ENCODE measurements at places on chromosomes 12 and 14. TPM values are rescaled to one million over a fixed set of nuclear protein-coding genes. Genes with fewer than 3 reads are reported as not detected.
A peak's percentile ranks its signal among the peaks of the same experiment; 100 is the strongest.

DNA sequence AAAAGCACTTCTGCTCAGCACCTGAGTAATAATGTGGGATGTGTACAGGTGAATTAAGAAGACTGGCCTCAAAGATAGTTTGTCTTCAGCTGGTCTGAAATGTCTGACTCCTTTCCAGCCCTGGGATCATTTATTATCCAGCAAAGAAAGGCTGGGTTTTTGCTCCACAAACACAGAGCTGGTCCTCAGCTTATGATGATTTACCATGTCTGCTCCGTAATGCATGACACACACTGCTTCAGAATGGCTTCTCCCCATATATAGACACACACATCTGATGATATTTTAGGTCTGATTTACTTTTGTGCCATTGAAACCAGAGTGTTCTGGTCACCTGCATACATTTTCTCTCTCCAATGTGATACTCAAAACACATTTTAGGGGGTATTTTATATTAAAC lies 225.0 kb downstream of the SLC25A21 start:
- DNase-seq = no peak

- DNase-seq = peak; percentile 41
Observed at GRCh38 chr14:102499401-102500157, 10.0 kb downstream of the ANKRD9 start.

DNA sequence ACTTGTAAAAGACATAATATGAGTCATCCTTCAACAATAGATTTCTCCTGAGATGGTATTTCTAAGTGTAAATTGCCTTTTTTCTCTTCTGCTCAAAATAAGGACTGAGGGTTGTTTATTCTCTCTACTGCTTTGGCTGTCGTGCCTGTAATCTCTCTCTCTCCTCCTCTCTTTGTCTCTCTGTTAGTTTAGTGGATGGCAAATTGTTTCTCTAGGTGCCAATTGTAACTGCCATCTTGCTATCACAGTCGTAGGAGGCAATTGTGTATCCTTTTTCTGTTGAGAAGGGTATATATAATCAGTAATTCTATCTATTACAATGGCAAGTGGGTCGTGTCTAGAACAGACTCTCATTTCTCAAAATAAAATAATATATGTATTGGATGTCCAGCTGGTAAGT lies 545.0 kb upstream of the FBXO33 start:
- no peak for DNase-seq

GRCh38 chr12:123363740-123364531 lies 711 bp downstream of the SBNO1 start:
- DNase-seq = peak; percentile 33

DNA sequence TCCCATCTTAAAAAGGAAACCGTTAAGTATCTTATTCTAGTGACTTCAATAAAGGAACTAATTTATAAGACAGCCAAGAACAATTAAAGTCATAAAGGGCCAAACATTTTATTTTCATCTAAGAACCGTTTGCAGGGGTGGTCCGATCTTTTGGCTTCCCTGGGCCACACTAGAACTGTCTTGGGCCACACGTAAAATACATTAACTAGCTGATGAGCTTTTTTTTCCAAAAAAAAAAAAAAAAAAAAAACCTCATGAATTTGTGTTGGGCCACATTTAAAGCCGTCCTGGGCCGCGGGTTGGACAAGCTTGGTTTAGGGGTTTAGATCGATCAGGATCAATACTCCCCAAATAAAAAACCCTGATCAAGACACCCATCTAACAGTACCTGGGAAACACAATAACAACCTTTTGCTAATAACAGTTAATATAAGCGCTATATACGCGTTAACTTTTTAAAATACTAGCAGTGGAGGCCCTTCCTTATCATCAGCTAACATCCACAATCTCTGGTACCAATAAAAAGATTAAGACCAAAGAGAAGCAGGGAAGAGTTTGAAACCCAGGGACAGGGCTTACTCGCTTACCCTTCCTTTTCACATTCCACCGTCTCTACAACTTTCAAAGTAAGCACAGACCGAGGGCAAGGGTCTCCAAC lies 1.1 kb downstream of the NAP1L1 start:
- no peak for DNase-seq

DNA sequence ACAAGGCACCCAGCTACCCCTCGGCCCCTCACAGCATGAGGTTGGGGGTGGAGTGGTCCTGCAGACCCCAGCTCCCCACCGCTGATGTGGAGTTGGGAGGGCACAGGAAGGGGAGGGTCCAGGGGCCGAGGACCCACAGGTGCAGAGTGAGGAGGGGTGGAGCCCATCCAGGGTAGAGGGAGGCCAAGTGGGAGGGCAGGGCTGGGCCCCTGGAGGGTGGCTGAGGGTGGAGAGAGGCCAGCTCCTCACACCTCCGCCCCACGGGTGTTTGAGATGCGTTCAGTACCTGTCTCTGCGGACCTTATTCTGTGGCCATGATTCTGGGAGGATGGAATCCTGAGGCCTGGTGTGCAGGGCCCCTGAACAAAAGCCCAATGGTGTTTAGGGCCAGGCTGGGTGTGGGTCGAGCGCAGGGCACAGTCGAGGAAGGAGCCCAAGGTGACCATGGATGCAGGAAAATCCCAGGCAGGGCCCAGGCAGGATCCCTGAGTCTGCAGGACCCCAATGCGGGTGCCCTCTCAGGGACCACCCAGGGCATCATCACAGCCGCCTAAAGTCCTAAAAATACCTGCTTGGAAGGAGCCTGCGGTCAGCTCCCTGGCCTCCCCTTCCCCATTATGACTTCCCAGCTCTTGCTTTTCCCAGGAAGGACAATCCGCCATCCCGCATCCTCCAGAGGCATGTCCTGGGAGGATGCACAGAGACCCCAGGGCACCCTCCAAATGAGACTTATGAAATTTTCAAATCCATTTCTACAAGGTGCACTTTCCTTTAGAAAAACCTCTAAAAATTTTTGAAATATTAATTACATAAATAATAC lies 377.1 kb upstream of the SFSWAP start:
- no peak for DNase-seq

DNA sequence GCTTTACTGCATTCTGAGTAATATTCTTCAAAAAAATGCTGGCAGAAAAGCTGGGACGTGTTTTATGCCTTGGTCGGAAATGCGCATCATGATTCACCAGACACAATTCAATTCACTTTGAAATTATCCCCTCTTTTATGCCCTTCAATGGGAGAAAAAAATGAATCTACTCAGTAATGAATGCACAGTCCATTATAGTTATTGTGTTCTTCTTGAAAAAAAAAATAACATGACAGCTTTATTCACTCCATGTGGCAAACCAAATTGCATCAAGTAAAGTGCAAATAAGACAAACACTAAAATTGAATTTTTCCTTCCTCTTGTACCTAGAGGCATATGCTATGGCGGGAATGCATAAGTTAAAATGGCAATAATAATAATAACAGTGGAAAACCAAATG lies 159.4 kb upstream of the IFNG-AS1 start:
- DNase-seq = no peak

DNA sequence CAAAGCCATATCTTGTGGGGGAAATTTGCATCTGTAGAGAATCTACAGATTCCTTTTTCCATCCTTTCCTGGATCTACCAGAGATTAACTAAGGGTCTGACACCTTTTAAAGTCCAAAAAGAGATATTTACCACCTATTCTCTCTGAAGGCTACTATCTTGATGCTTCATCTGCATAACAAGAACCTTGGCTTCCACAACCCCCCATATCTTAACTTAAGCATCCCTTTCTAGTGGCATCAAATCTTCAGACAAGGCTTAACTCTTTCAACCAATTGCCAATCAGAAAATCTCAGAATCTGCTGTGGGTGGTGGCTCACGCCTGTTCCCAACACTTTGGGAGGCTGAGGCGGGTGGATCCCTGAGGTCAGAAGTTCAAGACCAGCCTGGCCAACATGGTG lies 74.3 kb upstream of the FICD start:
- DNase-seq = no peak

- DNase-seq = peak; percentile 20
Observed at GRCh38 chr12:125683748-125684381, 618.6 kb downstream of the AACS start.

DNA sequence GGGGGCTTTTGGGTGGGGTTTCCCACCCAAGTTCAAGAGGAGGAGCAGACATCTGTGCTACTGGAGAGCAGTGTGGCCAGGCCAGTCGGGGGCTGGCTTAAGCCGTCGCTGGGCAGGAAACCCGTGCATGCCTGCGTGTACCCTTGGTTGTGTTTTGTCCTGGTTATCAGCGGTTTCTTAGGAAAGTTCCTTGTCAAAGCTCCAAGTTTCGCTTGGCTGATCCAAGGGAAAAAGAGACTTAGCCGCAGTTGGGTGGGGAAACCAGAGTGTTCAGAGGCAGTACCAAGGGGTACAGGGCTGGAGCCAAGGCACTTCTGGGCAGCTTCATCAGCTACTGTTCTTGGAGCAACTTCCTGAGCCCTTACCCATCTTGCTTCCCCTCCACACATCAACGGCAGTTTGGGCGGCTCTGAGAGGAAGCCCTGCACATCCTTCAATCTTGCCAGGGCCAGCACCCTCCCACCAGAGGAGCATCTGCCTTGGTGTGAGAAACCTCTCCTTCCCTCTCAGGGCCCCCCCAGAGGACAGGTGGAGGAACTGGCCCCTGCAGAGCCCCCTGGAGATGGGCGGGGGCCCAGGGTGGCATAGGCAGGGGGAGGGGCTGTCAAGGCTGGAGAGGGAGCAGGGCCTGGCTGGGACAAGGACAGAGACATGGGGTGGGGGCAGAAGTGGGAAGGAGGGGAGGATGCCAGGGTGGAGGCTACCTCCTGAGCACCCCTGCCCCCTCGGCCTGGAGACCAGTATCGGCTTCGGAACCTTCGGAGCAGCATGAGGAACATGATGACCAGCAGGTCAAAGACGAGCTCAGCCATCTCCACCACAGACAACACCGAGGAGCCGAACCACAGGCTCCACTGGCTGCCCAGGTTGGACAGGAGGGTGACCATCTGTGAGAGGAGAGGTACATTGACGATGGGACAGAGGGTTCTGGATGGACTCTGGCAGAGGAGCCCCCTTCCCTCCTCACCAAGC lies 5.8 kb upstream of the TNFRSF1A start:
- no peak for DNase-seq

DNA sequence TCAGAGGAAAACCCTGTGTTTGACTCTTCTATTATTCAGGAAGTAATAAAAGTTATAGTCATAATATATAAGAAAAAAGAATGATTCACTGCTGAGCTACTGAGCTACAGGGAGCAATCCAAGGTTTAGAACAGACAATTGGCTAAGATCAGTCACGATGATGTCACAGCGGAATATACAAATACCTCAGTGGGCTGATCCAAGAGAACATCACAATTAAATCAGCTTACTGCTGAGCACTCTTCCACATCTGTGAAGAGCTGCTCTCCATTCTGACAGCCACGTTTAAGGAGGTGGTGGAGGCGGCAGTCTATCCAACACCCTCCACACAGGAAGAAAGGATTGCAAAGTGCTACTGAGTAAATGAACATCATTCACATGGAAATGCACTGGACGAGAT lies 271.0 kb downstream of the APAF1 start:
- peak; percentile 4 for DNase-seq

- no peak for DNase-seq
Observed at GRCh38 chr14:30125322-30125979, 197.8 kb upstream of the PRKD1 start.

DNA sequence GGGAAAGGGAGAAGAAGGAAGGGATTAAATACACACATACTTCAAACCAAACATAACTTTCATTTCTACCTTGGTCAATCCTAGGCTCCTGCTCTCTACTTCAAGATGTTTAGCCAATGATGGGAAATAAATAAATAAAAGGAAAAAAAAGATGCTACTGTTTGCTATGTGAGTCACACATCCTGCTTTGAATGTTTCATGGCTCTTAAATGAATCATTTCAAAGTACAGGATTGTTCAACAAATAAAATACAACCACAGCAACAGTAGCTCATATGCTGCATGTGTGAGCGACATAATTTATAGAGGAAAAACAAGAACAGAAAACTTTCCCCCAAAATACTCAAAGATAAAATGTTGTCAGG lies 54.3 kb upstream of the NPFF start:
- DNase-seq = no peak

DNA sequence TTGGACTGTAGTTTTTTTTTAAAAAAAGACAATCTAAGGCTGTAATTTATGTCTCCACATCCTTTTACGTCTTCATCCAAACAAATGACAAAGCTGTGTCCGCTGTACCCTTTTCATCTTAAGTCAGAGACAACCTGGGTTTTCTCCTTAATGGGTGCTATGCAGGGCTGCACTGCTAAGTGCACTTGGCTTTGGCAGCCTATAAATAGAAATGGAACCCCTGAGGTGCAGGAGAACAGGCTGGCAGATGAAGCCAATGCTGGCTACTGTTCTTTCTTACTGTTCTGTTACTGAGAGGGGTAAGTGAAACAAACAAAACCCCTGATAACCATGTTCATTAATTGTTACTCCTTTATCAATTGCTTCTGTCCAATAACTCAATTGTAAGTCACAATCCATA lies 47.1 kb upstream of the KICS2 start:
- no peak for DNase-seq

- peak; percentile 71 for DNase-seq
Observed at GRCh38 chr14:20631023-20631879, 10.2 kb downstream of the OR6S1 start.

DNA sequence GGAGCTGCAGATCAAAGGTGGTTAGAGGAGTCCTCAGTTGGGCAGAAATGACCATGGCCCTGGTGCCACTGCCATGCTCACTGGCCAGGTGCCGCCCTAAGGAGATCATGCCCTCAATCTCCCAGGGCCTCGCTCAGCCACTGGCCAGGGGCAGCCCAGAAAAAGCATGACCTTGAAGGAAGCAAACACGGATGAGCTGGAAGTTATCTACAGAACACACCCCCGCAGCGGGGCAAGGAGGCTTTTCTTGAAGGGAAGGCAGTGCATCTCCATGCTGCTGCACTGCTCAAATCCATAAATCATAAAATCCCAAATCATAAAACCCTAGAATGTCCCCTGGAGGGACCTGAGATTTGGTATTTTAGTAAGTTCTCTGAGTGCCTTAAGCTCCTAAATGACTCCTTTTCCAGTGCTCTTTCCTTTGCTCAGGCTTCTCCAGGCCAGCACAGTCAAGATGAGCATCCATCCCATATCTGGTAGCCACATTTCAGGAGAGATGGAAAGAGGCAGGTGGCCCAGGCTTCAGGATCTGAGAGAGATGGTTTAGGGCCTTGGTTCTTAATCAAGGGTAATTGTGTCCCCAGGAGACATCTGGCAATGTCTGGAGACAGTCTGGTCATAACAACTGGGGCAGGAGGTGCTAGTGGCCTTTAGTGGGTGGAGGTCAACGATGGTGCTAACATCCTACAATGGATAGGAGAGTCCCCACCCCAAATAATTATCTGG lies 217.3 kb downstream of the RBM19 start:
- no peak for DNase-seq

Gene CCDC38
- not detected for total RNA-seq

Gene RNASE7
- total RNA-seq = 1.2 TPM

Gene ABCC9
- total RNA-seq = 121 TPM

Gene CACNA1C
- 6.5 TPM for total RNA-seq

Gene TSPAN11
- 27.1 TPM for total RNA-seq
